ENCODE measurements at places on chromosomes 2 and 18.

- no peak for DNase-seq
These were observed 5.6 kb downstream of the DSC1 start for GRCh38 chr18:31156821-31157763.

DNA sequence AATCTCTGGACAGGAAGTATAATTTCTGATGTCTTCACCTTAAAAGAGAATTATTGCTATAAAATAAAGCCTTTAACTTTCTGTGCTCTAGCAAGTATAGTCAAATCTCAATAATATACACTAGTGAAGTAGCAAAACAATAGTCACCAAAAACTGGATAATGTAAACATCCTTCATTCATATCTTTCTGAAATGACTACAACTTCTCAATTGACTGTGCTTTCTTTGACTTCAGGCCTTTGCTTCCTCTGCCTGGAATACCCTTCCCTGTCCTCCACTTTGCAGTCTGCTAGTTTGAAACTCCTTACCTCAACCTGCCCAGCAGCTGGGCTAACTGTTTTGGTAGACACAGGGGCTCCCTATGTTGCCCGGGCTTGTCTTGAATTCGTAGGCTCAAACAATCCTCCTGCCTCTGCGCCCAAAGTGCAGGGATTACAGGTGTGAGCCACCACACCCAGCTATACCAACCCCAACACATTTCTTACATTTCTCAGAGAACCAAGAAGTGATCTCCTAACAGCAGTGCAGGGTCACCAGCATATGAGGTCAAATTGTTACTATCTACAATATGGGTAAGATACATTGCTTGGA is 6.6 kb upstream of the PCBP1 start:
- DNase-seq = no peak

DNA sequence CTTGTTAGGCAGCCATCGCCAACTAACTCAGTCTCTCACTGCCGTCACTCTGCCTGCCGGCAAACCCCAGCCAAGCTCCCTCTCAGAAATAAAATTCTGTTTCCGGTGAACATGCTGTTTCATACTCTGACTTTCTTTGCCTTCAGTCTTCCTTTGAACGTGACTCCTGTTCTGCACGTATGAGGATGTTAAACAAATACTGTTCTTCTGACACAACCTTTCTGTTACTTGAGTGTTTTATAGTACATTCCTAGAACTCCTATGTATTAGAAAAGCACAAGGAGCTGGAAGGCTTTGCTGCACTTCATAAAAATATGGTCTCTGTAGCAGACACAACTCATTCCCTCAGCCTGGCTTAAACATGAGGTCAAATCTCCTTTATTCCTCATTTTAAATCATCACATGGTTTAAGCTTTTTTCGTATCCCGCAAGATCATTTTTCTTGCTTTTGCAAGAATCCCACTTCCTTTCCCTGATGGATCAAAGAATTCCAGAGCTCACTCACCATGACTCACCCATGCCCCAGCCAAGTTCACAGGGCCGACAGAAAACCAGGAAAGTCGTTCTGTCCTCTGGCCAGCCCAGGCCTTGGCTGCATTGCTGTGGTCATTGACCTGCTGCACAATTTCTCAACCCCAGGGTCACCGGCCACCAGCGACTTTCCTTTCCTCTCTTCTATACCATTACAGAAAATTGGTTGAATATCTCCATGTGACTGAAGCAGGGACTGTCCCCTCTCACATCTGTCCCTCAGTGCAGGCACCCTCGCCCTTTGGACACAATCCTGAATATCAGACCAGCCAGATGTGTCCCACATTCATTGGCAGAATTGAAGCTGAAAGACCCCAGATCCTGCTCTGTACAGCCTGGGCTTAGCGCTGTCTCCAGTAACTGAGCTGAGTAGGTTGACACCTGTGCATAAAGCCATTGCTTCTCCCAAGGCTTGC is 183.1 kb upstream of the ARL4C start:
- DNase-seq = no peak

- no peak for DNase-seq
These were observed 43.8 kb downstream of the ARL6IP6 start for GRCh38 chr2:152762202-152762601.

DNA sequence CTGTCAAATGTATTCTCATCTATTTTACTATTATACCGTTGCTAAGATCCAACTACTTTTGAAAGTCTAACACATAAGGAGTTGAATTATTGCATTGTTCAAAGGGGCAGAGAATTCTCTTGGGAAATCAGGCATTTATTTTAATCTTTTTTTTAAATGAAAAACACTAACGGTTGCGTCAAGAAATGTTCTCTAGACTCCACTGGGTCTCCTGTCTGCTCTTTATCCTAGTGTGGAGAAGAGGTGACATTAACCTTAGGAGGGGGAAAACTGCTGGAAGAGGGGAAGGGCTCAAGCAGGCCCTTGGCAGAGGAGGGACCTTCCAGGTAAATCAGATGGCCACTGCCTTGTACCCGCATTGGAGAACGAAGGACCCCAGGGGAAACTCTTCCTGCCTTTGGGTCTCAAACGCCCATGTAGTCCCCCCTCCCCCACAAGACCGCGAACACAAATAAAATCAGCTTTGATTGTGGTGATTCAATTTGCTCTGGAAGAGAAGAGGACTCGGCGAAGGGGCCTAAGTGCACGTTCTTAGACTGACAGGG is 1.1 kb upstream of the APCDD1 start:
- DNase-seq = no peak

- no peak for DNase-seq
These were observed 2.5 kb downstream of the HTRA2 start for GRCh38 chr2:74532222-74532621.
